ENCODE measurements at places on chromosomes 6 and 20.

DNA sequence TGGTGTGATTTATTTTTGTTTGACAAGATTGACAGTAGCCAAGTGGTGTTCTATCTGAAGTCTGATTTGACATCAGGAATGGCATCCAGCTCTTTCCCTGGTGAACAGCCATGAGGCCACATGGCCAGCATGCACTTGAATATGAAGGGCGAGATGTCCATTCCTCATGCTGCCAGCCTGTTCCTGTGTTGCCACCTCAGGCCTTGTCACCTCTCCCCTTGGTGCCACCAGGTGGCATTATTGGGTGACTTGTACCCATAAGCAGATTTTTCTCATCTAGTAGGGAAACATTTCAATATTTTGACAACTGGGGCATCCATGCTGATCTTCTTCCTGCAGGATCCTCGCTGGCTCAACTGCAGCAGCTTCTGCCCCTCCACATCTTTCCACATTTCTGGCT lies 199.1 kb downstream of the ERMARD start:
- no peak for DNase-seq

DNA sequence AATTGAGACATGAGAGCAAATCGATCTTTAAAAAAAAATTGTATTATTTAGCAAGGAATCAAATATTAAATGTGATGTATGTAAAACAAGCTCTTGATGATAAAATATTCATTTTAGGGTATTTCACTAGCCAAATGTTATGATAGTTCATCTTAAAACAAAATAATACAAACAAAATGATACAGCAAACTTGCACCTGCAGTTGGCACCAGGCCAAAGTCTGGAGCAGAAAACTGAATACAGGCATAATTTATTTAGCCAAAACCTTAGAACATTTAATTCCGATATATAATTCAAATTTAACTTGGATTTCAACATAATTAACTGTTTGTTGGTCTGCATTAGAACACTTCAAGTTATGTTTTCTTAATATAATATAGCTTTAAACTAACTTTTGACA lies 60.9 kb downstream of the EPHA7 start:
- no peak for DNase-seq

GRCh38 chr6:35522660-35523658 lies 10.3 kb upstream of the TULP1 start:
- DNase-seq = peak; percentile 63

DNA sequence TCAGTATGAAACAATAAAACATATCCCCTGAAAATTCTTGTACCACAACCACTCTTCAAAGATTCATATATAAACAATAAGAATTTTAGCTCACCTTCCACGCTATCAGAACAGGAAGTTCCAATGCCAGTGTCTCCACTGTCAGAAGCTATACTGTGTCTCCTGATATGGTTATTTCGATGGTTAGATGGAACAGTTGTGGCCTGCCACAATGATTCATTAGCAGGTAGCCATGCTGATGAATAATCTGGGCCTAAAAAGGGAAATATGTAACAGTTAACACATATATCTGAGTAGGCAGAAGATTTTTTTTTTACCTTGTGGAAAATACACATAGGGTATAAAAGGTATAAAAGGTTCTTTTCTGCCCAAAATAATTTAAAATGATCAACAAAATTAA lies 19.0 kb downstream of the CEP85L start:
- DNase-seq = no peak

DNA sequence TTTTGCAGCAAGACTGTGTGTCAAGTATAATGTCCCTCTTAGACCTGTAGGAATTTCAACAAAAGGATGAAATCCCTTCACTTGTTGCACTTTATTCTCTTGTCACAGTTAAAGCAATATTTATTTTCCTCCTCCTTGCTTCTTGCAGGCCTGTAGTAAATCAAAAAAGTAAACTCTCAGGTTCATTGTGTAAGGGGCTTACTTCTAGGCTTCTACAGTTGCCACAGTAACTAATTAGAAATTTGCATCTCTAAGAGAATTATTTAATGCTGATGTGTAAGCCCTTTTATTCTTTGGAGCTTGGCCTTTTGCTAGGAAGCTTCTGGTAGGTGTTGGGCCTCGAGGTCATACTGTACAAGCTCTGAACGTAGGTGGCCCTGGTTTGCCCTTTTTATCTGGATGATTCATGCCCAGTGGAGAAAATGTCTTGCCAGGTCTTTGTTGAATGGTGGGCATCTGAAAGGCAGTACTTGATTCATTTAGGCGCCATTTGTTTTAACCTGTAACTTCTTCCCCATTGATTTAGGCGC lies 47.4 kb upstream of the OLIG3 start:
- DNase-seq = no peak

- DNase-seq = no peak
Observed at GRCh38 chr6:64459411-64459944, 823.9 kb downstream of the PHF3 start.

DNA sequence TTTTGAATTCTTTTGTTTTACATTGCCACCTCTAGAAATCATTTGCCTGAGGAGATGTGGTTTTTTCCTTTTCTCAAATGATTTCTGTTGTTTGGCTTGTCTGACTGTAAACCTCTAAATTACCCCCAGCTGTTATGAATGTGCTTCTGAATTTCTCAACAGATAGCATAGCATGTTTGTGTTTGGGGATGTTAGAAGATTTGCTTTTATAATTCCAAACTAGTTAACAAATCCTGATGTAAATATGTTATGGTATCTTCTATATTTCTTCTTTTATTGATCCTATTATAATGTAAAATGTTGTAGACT lies 31.6 kb upstream of the EZR start:
- no peak for DNase-seq

GRCh38 chr6:159036673-159037072 lies 8.1 kb downstream of the TAGAP start:
- no peak for DNase-seq

DNA sequence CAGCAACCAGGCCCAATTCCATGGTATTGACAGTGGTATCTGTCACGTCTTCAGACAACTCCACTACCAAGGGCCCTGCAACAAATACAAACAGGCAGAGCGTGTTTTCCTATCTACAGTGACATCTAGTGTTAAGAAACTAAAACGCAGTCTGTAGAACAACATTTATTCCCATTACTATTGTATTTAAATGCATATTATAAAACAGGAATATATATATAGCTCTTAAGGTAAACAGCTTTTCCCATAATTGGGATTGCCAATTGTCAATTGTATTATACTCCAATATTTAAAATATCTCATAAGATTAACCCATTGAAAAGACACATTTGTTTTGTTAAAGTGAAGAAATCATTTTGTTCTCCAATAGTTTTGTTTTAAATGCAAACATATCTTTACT lies 97.2 kb downstream of the KIF16B start:
- DNase-seq = no peak

GRCh38 chr20:58162986-58163385 lies 65.5 kb downstream of the ANKRD60 start:
- DNase-seq = no peak

GRCh38 chr6:72382602-72383529 lies 239.0 kb upstream of the KCNQ5 start:
- DNase-seq = no peak

DNA sequence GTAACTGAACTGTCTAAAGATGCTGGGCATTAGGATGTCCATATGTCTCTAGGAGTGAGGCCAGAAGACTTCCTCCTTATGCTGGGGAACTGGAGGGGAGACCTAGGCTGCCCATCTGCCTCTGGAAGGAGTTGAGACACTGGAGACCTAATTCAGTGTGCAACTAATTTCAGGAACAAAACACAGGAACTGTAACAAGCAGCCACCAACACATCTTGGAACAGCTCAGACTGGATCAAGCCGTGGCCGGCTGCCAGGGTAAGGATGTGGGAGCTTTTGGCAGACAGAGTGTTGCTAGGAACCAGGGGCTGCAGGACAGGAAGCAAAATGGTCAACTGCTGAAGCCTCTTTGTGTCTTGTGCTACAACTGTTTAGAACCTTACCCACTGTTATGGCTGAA lies 16.4 kb upstream of the MAS1 start:
- no peak for DNase-seq

DNA sequence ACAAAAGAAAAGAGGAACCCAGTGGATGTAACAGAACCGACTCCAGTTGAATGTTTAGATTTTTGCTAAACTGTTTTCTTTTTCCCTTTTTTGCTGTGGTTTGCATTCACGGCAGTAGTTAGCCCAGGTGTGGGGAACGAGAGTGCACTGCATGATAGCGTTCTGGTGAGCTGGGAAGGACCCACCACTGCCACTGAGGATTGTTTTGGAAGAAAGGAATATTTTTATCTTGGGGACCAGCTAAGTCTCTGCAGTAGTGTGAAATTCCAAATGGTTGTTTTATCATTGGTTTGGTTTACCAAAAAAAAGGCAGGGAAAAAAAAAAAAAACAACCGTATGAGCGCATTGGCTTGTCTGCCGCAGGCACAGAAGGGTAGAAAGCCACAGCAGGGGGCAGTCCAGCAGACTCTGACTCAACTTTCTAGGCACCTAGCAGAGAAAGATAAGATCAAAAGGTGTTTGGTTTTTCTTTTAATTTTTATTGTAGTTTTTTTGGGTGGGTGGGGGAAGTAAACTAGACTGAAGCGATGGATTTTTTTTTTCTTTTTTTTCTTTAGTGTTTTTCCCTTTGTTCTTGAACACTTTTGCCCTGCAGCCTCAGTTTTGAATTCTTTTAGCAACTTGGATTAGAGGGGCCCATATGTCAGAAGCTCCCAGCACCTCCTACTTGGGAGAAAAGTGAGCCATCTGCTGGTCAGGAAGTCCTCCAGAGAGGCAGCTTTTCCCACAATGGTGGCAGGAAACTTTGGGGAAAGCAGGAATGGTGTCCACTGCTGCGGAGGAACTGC lies 13.5 kb upstream of the RAB5IF start:
- DNase-seq = no peak

DNA sequence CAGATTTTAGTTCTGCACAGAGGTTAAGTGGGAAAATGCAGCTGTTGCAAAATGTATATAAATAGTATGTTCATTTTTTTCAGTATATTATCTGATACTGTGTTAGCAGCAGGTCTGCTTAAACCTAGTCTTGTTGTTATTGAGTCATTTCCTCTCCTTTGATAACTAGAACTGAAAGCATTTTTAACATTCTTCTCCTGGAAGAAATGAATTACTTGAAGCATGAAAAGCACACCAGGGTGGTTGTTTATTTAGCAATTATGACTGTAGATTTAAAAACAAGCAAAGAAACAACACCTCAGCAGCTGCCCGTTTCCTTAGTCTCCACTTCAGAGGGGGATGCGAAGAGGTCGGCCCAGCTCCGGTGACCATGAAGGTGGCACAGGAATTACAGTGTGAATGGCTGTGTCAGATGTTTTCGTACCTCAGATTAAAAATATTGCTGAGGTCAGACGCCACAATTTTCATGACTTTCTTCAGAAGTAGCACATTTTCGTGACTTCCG lies 53.5 kb downstream of the GOPC start:
- DNase-seq = no peak

- no peak for DNase-seq
Observed at GRCh38 chr6:87824958-87825491, 123.0 kb upstream of the AKIRIN2 start.

DNA sequence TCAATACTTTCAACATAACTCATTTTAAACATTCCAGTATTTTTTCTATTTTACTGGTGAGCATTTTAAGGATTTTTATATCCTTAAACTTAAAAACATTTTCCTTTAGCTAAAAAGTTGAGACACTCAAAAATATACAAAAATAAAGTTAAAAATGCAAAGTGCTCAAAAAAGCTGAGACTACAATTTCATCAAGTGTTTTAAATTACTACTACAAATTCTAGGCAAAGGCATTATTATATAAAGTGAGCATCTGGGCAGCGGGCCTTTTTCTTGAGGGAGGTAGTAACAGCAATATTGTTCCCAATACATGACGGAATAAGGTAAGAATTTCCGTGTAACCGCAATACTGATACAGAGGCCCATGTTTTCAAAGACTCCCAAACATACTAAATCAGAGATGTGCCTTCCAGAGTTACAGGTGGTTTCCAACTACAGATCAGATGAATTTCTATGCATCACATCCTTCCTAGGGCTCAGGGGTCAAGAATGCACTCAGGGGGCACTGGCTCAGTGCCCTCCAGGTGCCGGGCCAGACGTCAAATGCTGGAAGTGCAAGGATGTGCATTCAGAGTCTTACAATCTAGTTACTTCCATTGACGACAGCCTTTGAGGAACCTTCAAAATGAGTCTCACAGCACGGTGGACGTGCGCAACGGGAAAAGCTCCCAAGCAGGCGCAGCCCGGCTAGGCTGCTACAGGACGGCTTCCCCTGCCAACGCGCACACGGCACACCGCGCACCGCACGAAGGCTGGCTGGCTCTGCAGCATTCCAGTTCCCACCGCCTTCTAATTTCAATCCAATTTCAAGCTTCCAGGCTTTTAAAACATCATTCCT lies 1.7 kb downstream of the PHF10 start:
- no peak for DNase-seq

GRCh38 chr20:2296524-2297356 lies 939 bp downstream of the TGM3 start:
- DNase-seq = no peak

DNA sequence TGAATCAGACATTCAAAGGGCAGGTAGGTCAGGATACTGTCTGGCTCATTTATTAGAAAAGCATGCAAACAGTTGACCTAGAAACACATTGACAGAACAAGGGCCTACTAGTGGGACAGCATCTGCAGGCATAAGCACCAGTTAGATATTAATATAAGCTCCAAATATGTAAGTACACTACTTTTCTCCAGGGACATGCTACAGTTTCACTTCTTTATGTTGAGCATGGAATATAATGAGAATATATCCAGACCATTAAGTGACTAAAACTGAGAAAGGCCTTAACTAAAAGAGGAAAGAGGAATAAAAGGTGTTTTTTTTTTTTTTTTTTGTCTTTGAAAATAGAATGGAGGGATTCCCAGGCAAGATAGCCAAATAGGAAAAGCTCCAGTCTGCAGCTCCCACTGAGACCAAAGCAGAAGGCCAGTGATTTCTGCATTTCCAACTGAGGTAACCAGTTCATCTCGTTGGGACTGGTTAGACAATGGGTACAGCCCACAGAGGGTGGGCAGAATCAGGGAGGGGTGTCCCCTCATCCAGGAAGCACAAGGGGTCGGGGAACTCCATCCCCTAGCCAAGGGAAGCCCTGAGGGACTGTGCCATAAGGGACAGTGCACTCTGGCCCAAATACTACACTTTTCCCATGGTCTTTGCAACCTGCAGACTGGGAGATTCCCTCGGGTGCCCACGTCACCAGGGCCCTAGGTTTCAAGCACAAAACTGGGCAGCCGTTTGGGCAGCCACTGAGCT lies 251.6 kb downstream of the PHF3 start:
- no peak for DNase-seq

GRCh38 chr6:79599725-79600259 lies 31.3 kb upstream of the SH3BGRL2 start:
- no peak for DNase-seq

GRCh38 chr6:7389162-7389450 lies 436 bp downstream of the CAGE1 start:
- no peak for DNase-seq

DNA sequence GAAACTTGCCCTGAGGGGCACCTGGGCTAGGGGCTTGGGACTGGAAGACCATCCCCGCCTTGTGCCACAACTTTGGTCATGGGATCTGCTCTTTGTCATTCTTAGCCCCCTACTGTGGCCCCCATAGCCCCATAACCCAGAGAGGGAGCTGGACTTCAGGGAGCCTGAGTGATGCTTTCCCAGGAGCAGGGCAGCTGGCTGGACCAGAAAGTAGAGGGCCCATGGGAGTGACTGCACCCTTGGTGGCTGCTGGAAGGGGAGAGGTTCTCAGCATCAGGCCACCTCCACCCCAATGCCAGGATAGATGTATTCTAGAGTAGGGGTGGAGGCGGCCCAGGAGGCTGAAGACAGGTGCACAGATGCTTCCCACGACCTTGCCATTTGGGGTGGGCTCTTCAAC lies 5.8 kb upstream of the FAM83D start:
- no peak for DNase-seq
